Lung microvascular endothelial cell (primary cell): ENCODE measurements at places on chromosomes 7 and 10. TPM values are rescaled to one million over a fixed set of nuclear protein-coding genes. Genes with fewer than 3 reads are reported as not detected.

VENTX gene
- not detected in 2 replicates for total RNA-seq

PDSS1 gene
- 2.6 and 4.6 TPM in 2 replicates for total RNA-seq

ANKRD61 gene
- total RNA-seq = 0.22 TPM in 1 of 2 replicates, not detected in the other

KCNMA1 gene
- 0.87 TPM in 1 of 2 replicates, not detected in the other for total RNA-seq

COL17A1 gene
- total RNA-seq = under 0.01 and 0.44 TPM in 2 replicates

DYDC2 gene
- not detected in 2 replicates for total RNA-seq

FRG2B gene
- not detected in 2 replicates for total RNA-seq

CALHM1 gene
- total RNA-seq = not detected in 2 replicates

ACBD7 gene
- 0.60 and 1.5 TPM in 2 replicates for total RNA-seq

CCDC172 gene
- not detected in 2 replicates for total RNA-seq

C10orf53 gene
- total RNA-seq = not detected in 2 replicates

CRYGN gene
- total RNA-seq = not detected in 2 replicates

TMEM72 gene
- total RNA-seq = not detected in 2 replicates

SLC37A3 gene
- total RNA-seq = 43.6 and 62.9 TPM in 2 replicates

CTAGE15 gene
- not detected in 2 replicates for total RNA-seq

CUL2 gene
- total RNA-seq = 20.0 TPM in 2 replicates

TAS2R3 gene
- total RNA-seq = 0.44 and 0.60 TPM in 2 replicates

TRPV5 gene
- not detected in 2 replicates for total RNA-seq

ZNF467 gene
- total RNA-seq = 5.0 and 6.3 TPM in 2 replicates

GBX1 gene
- total RNA-seq = not detected in 2 replicates

SPOCK2 gene
- 2.2 and 3.0 TPM in 2 replicates for total RNA-seq

MIOS gene
- 12.9 and 14.3 TPM in 2 replicates for total RNA-seq
